Stimulated activated CD8-positive, alpha-beta memory T cell treated with anti-CD3 and anti-CD28 coated beads, Interleukin-4, amount 100 ng/mL, for 1 hour (primary cell): ENCODE measurements at places on chromosomes 11 and 22.

- no peak for DNase-seq
Measured at GRCh38 chr22:18075720-18076497, 1.9 kb upstream of the PEX26 start.

GRCh38 chr11:27281740-27282590, 81.0 kb downstream of the CCDC34 start:
- no peak for DNase-seq

DNA sequence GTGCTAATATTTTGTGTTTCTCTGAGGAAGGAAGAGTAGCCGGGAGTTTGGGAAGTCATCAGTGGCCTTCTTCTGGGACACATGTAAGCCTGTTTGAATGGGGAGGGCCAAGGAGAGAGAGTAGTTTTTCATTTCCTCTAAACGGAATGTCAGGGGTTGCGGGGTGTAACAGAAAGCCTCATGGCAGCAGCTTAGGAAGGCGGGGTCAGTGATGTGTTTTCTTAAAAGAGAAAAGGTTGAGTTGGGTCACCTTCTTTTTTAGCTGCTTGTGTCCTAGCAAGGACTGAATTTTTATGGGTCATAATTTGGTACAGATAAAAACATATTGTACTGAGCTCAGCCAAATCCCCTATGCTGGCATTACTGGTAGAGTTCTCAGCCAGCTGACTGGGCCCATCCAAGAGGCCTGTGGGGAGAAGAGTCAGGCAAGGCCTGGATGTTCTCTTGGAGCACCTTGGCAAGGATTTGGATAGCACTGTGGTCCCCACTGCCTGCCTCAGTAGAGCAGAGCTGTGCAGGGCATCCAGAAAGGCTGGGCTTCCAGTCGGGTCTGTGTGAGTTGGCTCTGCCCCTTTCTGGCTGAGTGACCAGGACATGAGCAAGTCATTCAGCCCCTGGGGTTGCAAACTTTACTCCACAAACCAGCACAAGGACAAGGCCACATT, 29.4 kb upstream of the NAV2 start:
- no peak for DNase-seq

DNA sequence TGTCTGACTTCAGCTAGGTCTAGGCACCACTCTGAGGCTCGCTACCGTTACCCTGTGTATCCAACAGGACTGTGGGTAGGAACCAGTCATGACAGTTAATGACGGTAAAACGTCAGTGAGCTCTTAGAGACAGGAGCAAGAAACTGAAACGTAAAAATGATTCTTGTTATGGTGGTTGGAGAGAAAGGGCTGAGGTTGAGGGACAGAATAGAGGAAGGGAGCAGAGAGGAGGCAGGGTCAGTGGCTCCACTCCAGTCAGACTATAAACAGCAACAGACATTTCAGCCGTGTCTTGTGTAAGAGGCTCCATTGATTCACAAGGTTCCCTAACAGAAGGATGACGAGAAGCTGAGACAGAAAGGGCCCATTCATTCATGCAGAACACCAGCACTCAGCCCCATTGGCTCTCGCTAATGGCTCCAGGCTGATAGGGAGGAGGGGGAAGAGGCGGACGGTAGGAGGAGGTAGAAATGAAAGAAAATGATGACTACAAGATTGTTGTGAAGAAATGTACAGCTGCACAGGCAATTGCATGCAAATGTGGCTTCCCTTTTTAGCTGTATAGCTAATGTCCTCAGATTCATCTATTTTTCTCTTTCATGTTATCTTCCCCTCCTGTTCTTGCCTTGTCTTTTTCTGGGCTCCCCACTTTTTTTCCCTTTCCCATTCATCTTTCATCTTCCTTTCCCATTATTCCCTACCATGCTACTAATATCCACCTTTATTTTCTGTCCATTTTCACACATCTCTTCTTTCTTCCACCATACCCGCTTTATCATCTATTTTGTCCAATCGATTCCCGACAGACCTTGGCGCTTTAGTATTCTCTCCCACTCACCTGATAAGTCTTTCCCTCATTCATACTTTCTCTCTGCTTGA, 34.3 kb downstream of the ETS1 start:
- no peak for DNase-seq

DNA sequence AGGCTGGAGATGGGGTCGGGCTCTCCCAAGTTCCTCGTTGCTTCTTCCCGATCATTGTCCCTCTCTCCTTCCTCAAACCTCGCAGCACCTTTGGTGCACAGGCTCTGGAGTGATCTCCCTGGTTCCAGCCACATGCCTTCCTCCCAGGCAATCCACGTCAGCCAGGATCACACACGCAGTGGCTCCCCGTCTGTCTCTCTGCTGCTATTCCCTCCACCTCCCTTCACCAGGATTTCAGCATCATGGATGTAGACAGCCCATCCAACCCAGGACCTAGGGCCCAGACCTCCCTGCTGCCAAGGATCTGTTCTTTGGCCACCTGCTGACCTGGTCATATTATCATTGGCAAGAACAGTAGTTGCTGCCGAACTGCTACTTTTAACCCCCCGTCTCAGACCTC, 40.1 kb downstream of the RBX1 start:
- DNase-seq = no peak

DNA sequence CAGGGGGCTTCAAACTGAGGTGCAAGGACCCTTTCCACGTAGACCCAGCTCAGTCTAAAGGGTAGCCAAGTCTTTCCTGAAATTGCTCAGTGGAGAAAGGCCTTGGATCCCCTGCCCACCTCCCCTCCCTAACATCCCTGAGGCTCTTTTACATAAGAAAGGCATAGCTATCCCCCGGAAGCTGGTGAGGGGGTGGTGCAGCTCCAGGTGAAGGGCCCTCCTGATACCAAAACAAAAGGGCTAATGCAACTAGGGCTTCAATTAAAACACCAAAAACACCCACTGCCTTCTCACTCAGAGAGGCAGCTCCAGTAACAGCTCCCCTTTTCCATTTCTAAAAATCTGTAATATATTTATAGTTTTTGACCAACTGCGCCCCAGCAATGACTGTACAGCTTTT, 5.8 kb downstream of the SHANK2 start:
- no peak for DNase-seq
